Jurkat, Clone E6-1 (cell line): ENCODE measurements at places on chromosomes 5 and 9.

- DNase-seq: no peak
Measured at GRCh38 chr9:16461137-16461840, 409.2 kb downstream of the BNC2 start.

DNA sequence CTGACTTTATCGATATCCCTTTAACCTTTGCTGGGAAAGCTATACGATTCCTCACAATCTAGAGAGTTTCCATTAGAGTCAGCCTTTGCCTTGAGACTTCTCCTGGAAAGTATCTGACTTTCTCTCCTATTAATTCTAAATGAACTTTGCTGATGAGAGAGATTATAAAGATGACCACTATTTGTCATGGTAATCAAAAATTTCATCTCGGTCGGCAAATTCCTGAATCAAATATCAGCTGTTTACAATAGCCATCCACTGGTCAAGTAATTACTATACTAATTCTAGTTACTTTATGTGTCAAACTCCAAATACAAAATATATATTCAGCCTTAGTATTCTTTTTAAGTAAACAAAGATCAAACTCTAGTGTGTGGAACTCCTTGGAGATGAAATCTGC is 164.4 kb upstream of the ITGA1 start:
- no peak for DNase-seq

DNA sequence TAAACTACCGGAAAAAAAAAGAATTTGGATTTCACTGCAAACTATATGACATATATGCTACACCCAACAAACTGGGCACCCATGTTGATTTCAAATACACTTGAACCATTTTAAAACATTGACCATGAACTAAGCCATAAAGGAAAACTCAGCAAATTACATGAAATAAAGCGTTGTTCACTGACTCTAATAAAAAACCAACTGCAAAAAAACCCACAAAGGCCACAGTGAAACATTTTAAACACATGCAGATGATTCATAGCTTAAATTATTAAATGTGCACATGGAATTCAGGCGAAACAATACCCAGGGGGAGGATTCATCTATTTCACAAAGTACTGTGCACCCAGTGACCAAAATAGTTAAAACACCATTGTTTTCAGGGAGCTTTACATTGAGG is 33.3 kb downstream of the MTRR start:
- no peak for DNase-seq

- DNase-seq: no peak
Measured at GRCh38 chr5:149664083-149664482, 66.0 kb upstream of the PPARGC1B start.

- DNase-seq: no peak
Measured at GRCh38 chr5:38433160-38433861, 123.1 kb downstream of the LIFR start.

GRCh38 chr9:98990181-98990870 is 46.6 kb downstream of the COL15A1 start:
- no peak for DNase-seq
